Mesenteric fat pad (tissue), 1 donor: ENCODE measurements at places on chromosomes 12 and 14.

DNA sequence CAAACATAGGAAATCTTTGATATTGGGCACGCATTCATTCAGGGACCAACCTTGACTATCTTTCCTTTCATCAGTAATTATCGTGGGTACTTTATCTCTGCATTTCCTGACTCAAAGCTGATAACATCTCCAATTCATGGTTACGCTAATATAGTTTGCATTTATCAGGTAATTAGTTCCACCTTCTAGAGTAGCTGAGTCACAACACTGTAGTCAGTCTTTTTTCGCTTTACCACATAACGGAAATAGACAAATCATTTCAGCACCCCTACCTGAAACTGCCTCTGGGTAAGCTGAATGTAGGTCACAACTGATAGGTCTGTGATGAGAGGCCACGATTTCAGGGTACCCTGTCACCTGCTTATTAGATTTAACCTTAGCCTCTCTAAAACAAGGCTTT lies 36.7 kb upstream of the IL22 start:
- no peak for DNase-seq

GRCh38 chr14:77347751-77348150 lies 26.9 kb downstream of the GSTZ1 start:
- DNase-seq, result no peak

- no peak for DNase-seq
These were observed 200.1 kb downstream of the DAD1 start for GRCh38 chr14:22388669-22389595.

- no peak for DNase-seq
These were observed 234.5 kb upstream of the SSTR1 start for GRCh38 chr14:37972941-37973887.

DNA sequence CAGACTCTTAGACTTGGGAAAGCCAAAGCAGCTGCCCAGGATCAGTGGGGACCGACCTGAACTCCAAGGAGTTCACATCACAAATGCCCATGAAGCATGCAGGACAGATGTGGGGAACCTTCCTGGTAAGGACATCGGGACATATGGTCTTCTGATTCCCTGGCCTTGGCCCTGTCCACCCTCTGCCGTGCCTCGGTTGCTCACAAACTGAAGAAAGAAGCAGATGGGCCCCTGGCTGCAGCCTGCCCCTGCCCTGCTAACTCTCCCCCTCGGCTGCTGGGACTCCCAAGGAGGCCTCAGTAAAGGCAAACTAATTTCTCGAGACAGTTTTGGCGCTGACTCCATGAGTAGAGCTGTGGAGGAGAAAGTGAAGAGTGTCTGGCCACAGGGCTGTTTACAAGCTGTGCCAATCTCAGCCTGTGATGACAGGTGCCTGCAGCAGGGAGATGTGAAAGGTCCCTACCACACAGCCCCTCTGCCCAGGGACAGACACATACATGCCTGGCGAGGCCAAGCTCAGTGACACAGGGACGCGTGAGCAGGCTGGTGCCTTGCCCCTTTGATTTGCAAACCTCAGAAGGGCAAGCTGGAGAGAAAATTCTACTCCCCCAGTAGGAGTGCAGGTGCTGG lies 48.6 kb downstream of the ISCA2 start:
- DNase-seq, result no peak

DNA sequence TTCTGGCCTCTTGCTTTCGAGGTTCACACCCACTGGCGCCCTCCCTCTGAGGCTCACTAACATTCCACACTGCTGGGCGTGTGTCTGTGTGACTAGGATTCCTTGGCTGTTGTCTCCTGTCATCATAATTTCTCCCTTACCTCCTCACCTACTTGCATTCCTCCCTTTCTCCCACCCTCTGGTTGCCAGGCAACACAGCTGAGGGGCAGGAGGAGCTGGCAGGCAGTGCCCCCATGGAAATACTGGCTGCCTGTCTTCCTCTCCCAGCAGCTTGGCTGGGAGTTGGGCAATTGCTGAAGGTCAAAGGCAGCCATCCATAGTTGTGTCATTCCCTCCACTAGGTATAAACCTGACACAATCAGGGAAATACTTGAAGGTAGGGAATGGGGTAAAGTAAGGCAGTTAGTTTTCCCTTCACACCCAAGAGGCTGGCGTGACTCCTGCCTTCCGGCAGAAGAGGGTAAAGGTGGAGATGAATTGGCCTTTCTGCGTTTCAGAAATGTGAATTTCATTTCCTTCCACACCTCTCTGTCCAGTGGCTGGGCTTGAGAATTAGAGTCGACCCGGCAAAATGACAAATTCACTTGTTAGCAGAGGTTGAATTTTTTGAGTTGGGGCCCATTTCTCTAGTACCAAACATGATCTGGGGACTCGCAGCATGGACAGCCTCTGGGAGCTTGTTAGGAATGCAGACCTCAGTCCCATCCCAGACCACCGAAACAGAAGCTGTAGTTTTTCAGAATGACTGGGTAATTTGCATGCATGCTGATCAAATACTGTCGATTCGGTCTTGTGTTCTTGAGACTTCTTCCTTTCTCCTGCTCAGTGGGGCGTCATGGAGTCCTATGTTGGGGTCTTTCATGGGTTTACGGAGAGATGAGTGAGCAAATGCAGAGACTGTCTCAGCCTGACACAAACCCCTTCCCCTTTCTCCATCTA lies 24.3 kb upstream of the EMP1 start:
- DNase-seq, result no peak

DNA sequence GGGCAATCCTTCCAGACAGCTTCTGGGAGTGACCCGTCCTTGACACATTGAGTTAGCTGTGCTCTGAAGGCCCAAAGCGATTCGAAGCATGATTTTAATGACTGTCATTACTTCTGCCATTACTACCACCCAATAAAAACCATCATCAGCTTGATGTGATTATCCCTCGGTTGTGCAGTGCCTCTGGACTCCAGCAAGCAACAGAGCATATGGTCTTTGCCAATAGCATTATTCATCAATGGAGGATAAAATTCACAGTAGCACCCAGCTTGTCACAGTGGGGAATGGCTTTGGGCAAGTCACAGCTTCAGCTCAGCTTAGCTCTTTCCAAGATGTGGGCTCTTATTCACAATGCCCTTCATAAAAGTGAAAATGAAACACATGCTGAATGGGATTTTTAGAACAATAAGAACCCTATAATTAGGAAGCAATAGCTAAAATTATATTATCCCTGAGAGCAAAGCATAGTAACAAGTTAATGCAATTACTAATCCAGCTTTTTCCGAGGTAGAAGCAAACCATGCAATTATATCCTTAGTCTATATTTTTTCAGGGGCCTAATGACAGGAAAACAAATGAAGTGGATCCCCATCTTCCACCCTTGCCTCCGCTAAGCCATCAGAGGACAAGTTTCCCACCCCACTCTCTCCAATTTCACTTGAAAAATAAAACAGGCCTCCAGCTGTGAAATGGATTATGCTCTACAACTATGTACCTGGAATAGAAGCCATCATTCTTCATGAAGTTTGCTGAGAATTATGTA lies 163.0 kb upstream of the EEA1 start:
- DNase-seq, result no peak

DNA sequence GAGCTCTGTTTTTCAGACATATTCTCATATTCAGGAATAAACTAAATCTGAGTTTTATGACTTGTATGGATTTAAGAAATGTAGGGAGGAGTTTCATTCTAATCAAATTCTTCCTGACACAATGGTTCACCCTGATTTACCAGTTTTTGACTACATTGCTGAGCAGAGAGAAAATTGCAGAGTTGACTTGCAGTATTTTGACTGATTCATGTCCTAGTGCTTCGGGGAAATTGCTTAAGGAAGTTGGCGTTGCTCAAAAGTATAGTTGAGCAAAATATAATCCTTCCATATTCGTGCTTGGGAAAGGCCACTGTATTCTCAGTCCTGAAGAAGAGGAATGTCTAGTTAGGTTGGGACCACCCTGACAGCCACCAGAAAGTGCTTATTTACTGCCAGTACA lies 1.3 kb upstream of the TWF1 start:
- no peak for DNase-seq

GRCh38 chr12:62698701-62699101 lies 232.1 kb downstream of the MON2 start:
- DNase-seq, result no peak

- DNase-seq, result no peak
These were observed 23.6 kb upstream of the OR4K2 start for GRCh38 chr14:19851365-19851764.

DNA sequence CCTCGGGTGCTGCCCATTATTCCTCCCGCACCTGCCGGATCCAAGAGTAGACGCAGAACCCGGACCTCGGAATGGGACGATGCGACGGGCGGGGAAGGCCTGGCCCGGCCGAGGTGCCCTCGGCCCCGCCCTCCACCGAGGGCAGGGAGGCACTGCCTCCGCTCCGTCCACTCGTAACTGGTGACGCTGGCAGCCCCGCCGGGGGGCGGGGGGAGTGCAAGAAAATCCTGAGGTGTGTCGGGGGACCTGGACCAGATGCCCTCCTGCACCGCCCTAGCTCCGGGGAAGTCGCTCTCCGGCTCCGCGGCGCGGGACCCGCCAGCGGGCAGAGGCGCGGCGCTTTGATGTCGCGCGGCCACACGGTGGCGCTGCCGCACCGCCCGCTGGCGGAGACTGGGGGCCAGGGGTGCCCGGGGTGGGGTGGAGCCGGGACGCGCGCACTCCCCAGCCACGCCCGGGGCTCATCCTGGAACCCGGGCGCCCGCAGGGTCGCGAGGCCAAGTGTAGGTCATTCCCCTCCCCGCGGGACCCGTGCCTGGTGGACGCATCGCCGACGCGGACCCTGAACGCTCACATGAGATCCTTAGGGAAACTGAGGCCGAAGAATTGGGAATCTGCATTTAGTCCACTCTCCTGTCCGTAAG lies 202.8 kb downstream of the TTC8 start:
- peak; percentile 91 for DNase-seq

DNA sequence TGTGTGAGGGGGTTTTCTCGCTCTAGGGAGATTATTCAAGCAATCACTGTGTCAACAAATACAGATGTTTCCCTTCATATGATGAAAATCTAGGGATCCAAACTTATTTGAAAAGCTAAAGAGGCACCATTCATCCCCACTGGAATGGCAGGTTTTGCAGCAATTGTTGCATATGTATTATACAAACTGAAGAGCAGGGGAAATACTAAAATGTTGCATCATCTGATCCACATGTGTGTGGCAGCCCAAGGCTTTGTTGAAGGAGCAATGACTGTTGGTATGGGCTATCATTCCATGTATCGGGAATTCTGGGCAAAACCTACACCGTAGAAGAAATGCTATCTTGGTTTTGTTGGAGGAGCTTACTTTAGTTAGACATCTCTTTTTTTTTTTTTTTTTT lies 4.1 kb upstream of the PRPF40B start:
- DNase-seq, result no peak

DNA sequence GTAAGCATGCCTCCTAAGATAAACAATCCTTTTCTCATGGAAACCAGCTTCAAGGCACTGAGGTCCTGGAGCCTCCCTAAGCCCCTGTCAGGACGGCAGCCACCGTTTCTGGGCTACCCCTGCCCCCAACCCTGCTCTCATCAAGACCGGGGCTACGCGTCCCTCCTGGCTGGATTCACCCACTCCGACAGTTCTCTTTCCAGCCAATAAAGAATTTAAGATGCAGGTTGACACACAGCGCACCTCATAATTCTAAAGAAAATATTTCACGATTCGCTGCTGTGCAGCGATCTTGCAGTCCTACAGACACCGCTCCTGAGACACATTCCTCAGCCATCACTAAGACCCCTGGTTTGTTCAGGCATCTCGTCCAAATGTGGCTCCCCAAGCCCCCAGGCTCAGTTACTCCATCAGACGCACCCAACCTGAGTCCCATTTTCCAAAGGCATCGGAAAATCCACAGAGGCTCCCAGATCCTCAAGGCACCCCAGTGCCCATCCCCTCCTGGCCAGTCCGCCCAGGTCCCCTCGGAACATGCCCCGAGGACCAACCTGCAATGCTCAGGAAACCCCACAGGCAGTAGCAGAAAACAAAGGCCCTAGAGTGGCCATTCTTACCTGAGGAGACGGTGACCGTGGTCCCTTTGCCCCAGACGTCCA lies 336.3 kb downstream of the TMEM121 start:
- no peak for DNase-seq

DNA sequence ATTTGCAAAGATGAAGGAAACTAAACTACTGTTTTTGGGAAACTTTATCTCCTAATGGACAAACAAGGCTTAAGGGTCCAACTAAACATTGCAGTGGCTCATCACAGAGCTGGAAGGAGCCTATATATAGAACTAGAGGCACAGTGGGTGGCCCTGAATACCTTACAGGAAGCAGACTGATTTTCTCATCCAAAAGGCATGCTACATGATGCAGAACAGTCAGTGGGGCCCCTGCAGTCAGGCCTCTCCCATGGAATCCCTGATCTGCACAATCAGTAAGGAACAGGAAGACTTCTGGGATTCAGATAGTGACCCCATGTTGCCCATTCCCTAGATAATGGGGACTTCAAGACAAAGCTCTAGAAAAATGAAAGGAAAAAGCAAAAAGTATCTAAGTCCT lies 1.9 kb upstream of the LLPH start:
- no peak for DNase-seq

- DNase-seq, result no peak
These were observed 71.0 kb downstream of the SLC25A47 start for GRCh38 chr14:100393906-100394732.

- DNase-seq, result no peak
These were observed 889.1 kb downstream of the AACS start for GRCh38 chr12:125954362-125954761.

GRCh38 chr14:105617201-105617777 lies 90.9 kb downstream of the TMEM121 start:
- DNase-seq, result peak; percentile 89

DNA sequence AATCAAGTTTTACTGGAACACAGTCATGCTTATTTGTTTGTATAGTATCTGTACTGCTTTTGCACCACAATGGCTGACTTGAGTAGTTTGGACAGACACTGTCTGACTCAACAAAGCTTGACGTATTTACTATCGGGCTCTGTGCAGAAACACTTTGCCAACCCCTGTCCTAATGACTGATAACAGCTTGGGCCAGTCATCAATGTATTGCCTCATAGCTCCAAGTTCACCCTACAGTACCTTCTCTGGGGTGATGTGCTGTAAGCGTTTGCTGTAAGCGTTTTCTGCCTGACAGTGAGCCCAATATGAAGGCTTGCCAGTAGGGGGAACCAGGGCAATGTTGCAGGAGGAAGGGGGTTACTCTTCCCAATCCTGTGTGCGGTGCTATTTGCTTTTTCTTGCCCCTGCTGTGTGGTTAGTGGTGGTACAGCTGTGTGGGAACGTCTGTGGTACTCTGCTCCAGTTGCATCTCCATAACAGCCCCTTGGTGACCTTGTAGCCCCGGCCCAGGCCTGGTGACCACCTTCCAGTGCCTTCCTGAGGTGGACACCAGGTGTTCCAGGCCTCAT lies 5.4 kb upstream of the CCDC177 start:
- no peak for DNase-seq

- DNase-seq, result no peak
These were observed 163.5 kb downstream of the KITLG start for GRCh38 chr12:88416786-88417185.

- peak; percentile 91 for DNase-seq
These were observed 863 bp downstream of the DENND5B start for GRCh38 chr12:31589904-31590641.

GRCh38 chr12:115102450-115102849 lies 418.5 kb upstream of the TBX3 start:
- no peak for DNase-seq

GRCh38 chr12:66017736-66018135 lies 112.8 kb downstream of the LLPH start:
- no peak for DNase-seq
